Activated T-cell treated with anti-CD3 and anti-CD28 coated beads, Interleukin-2, amount 50 U/mL, for 4 hours (primary cell): ENCODE measurements at places on chromosomes 2 and 18.

GRCh38 chr2:158319269-158319668, 137.3 kb downstream of the CCDC148 start:
- DNase-seq: no peak

DNA sequence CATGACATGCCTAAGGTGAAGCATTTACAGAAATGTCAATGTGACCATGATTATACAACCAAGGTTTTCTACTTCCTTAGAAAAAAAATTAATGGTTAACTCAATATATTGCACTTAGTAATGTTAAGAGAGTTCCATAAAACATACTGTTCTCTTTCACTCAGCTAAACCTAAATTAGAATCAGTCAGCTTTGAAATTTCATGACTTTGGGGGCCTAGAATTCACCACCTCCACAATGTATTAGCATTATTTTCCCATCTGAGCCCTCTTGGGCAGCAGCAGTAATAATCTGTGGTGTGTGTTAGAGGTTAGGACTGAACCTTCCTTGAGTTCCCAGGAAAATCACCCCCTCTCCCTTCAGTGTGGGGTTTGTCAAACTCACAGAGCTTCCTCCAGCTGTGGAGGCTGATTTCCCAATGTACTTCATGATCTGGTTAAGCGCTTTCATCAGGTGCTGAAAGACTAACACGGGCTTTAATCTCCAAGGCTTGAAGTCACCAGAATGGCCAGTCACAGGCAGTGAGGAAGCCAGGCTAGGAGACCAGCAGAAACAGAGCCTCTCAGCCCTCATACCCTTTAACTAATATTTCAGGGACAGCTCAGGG, 7.1 kb upstream of the UPP2 start:
- no peak for DNase-seq

GRCh38 chr2:234496055-234496834, 636 bp downstream of the ARL4C start:
- DNase-seq: peak; percentile 33

DNA sequence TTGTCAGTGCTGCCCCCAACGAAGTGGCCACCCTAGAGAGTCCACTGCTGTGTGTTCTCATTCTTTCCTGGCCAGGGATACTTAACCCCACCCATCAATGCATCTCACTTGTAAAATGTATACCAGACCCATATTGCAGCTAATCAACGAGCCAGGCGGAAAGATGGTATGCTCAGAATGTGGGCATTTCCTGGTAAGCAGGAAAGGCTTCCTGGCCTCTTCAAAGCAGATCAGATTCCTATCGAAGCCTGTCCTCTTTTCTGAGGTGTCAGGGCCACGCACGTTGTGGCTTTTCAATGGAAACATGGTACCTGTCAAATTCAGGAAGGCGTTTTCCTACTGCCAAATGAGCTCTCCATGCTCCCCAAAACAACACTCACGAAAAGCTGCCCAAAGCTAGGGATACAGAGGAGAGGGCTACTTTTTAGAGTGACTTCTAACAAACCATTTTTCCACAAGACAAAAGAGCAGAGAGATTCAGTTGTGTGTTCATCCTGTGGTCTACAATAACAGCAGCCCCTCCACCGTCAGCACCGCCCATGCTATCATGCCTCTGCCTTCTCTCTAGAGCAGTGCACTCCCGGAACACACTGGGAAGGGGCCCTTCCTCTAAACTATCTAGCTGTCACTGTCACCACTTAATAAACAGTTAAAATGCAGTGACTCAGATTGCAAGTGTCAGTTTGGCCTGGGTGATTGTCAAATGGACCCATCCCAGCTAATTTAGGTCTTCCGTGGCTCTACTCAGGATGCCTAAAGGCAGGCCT, 535.1 kb downstream of the RNF144A start:
- no peak for DNase-seq

- DNase-seq: no peak
These were observed 39.0 kb downstream of the SLC66A2 start for GRCh38 chr18:79912409-79912991.

DNA sequence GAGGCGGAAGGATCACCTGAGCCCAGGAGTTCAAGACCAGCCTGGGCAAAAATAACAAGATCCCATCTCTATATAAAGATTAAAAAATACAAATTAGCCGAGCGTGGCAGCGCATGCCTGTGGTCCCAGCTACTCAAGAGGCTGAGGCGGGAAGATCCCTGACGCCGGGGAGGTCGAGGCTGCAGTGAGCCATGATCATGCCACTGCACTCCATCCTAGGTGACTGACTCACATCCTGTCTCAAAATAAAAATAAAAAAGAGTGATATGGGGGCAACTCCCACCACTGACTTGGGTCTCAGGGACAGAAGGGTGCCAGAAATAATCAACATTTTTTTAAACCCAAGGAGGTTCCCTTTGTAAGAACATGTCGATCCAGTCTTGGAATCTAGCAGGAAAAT, 37.6 kb downstream of the ZNF516 start:
- no peak for DNase-seq

GRCh38 chr2:229254206-229254605, 16.9 kb downstream of the PID1 start:
- DNase-seq: no peak

- DNase-seq: no peak
These were observed 114.4 kb upstream of the CHRNA1 start for GRCh38 chr2:174878537-174879147.

DNA sequence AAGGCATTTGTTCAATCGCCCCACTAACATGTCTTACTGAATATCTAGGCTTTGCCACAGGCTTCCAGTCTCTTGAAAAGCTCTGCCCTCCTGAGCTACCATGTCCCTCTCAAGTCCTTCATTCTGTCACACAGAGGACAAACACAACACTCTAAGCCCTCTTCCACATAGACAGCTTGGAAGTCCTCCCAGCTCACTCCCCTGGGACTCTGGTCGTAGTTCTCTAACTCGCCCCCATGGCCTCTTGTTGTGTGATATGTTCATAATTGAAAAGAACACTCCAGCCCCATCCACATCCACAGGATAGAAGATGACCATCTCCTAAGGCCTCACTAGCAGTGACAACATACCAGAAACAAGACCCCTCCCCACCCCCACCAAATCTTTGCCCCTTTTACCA, 37.9 kb downstream of the BUB1 start:
- DNase-seq: no peak

DNA sequence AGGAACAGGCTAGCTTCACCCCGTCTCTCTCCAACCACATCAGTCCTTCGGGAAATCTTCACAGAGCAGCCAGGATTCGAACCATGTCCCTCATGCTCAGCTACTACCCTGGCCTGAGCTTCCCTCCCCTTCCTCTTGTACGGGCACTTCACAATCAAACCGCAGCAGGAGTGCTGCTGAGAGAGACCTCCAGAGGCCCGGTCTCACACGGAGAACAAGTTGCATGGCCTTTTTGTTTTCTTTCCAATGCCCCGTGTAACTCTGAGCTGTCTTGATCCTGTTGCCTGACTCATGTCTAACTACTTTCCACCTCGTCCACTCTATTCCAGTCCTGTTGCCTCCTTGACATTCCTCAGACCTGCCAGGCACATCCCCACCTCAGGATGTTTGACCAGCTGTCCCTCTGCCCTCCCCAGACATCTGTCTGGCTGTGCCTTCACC, 25.4 kb downstream of the FBLN7 start:
- no peak for DNase-seq
